ENCODE measurements at places on chromosomes 4 and X.

- DNase-seq = no peak
Observed at GRCh38 chrX:97229318-97229717, 345.6 kb downstream of the RPA4 start.

DNA sequence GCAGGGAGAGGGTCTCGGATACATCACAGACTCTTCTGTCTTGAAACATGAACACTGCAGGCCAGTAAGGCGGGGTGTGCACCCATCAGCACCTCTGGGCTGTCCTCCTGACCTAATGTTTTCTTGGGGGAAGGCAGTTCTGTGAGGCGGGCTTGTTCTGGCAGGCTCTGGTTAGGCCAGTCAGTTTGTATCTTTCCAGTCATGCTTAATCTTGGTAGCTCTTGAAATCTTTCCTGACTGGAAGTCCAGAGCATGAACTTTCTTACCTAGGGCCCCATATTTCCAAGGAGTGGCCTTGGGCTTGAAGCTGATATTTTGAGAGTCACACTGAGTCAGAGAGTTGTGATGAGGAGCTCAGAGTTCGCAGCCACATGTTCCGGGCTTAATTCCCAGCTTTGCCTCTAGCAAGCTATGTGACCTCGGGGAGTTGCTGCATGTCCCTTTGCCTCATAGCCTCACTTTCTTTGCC is 54.2 kb upstream of the RASSF6 start:
- no peak for DNase-seq

GRCh38 chrX:153406011-153406410 is 4.9 kb upstream of the PNMA6E start:
- no peak for DNase-seq

GRCh38 chr4:3791910-3792542 is 25.8 kb downstream of the ADRA2C start:
- peak; percentile 73 for DNase-seq

DNA sequence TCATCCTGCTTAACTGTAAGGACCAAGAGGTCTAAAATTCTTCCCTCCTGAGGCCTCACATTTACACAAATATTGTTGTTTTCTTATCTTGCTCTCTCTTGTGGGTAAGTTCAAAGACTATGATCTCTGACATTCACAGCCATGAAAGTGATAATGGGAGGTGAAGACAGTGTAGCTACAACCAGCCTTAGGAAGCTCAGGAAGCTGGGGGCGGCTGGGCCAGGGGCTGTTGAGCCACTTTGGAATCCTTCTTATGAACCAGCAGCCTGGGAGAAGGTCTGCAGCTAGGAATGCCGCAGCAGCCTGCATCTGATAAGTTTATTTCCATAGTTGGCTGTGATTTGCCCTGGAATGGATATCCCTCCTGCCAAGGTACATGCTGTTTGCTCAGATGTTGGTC is 316.2 kb downstream of the STIM2 start:
- DNase-seq = no peak

- no peak for DNase-seq
Observed at GRCh38 chrX:124333862-124334261, 1.4 kb downstream of the TEX13D start.

DNA sequence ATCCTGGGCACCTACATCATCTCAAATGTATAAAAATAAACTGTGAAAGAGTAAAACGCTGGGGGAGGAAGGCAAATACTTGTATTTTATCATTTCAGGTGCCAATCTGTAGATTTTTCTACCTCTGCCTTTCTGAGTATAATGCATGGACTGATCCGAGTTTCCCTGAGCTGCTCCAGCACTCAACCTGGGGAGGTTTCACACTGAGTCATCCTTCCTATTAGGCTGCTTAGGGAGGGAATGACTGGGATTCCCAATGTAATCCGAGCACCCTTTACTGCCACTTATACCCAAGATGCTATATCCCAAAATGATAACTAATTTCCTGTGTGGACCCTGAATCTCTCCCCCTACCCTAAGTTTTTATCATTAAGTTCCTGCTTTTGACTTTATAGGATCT is 126.6 kb downstream of the HNRNPD start:
- DNase-seq = no peak

DNA sequence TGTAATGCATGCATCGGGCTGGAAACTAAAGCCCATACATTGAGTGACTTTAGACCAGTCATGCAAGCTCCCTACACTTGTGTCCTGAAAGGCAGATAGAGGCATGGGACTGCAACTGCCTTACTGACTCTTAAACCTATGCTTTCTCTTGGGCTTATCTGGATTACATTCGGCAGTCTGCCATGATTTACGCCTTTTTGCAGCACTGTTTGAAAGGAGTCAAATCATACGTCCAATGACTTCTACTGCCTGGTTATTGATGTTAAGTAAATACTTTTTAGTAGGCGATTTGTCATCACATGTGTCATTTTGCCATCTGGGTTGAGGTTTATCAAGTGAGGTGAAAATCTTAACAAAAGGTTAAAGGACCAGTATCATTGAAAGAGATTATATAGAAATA is 31.5 kb downstream of the SORBS2 start:
- DNase-seq = no peak

Measured in astrocyte of the hippocampus (primary cell).